ENCODE measurements at places on chromosomes 4 and X. TPM values are rescaled to one million over a fixed set of nuclear protein-coding genes. Genes with fewer than 3 reads are reported as not detected.

DNA sequence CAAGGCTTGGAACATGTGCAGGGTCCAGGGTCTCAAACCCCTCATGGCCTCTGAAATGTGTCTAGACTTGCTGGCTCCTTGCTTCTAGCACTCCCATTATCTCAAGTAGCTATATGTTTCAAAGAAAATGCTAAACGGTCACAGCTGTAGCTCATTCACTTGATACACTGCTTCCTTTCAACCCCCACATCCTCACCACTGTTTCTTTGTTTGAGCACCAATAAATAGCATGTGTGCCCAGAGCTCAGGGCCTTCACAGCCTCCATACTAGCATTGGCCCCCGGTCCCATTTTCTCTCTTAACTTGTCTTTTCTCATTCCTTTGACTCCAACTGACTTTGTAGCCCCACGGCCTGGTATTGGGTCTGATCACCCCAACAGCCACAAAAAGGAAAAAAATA lies 801.8 kb downstream of the STIM2 start:
- no peak for DNase-seq

Gene CLGN
- total RNA-seq, result 1.3 TPM

- no peak for DNase-seq
These were observed 5.9 kb downstream of the ADD1 start for GRCh38 chr4:2849267-2850152.

GRCh38 chr4:146407257-146407656 lies 114.5 kb downstream of the SLC10A7 start:
- no peak for DNase-seq

DNA sequence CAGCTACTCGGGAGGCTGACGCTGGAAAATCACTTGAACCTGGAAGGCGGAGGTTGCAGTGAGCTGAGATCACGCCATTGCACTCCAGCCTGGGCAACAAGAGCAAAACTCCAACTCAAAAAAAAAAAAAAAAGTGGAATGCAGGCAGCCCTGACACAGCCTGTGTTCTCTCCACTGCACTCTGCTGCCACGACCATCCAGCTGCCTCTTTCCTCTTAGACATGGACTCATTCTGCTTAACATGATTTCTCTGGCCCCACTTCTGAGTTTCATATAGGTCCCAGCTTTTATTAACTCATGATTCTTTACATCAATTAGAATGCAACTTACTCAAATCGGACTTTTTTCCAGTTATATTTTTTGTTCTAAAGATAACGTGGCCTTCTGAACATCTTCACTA lies 29.6 kb downstream of the SLC10A6 start:
- no peak for DNase-seq

- DNase-seq, result no peak
These were observed 490.2 kb downstream of the TLL1 start for GRCh38 chr4:166363198-166363597.

Gene FATE1
- total RNA-seq, result not detected

Gene FSTL5
- not detected for total RNA-seq

GRCh38 chr4:86118711-86119110 lies 241.1 kb downstream of the MAPK10 start:
- DNase-seq, result no peak

Gene ADGRG4
- total RNA-seq, result under 0.01 TPM

DNA sequence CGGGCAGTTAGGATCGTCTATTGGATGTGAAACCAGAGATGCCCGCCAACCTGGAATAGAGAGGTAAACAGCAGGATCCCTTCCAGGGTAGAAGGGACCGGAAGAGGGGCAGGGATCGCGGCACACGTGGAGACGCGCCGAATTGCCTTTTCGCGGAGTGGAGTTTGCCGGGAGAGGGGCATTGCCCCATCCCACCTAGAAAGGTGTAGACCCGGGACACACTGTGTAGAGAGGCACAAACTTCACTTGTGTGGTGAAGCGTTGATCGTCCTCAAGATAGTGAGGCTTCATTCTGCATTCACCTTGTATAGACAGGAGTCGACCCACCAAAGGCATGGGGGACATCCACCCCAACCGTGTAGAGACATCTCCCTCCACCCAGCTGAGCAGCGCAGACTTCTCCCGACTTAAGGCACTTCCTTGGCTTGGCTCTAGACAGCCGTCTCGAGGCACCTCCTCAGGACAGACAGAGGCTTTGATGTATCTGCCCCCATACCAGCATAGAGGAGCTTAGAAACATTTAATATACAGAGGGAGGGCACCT lies 410 bp downstream of the GNL3L start:
- no peak for DNase-seq

- no peak for DNase-seq
These were observed 272.0 kb upstream of the CXXC4 start for GRCh38 chr4:104766676-104767075.

Gene ARHGAP24
- 0.27 TPM for total RNA-seq

DNA sequence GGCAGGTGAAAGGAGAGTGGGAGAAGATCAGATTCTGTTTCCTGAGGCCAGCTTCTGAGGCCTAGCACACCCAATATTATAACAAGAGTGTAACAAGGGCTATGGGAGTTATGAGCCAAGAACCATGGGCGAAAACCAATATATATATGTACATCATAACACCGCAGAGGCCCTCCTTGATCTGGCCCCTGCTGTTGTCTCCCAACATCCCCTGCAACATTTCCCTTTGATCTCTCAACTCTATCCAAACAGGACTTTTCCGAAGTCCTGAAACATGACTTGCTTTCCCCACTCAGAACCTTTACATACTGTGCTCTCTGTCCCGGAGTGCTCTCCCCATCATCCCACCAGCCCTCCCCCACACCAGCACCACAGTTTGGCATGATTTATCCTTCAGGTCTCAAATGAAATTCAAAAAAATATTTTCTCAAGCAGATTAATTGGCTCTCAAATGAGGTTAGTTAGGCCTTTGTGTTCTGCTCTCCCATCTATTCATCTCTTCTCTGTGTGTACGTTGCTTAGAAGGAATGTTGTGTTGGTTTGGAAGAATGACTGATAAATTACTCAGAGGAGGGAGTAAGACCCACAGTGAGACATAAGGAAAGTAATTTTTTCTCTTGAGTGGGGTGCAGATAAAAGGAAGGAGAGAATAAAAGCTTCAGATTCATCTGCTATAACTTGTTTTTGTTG lies 58.1 kb upstream of the SMIM10 start:
- DNase-seq, result no peak
